Left cardiac atrium (tissue), 4 donors: ENCODE measurements at places on chromosomes 11 and 22. TPM values are rescaled to one million over a fixed set of nuclear protein-coding genes. Genes with fewer than 3 reads are reported as not detected.

The GAL gene
- 0.31 TPM for total RNA-seq

The ASCL2 gene
- total RNA-seq = 0.50 TPM

The RCE1 gene
- total RNA-seq = 8.9 TPM

The OR51B5 gene
- total RNA-seq = not detected

The VSIG10L2 gene
- total RNA-seq = 0.56 TPM

The SLC22A25 gene
- 0.09 TPM for total RNA-seq

The SLC35F2 gene
- total RNA-seq = 5.3 TPM

The EXPH5 gene
- 3.5 TPM for total RNA-seq

The MYEOV gene
- 2.9 TPM for total RNA-seq

The CACNA1I gene
- total RNA-seq = 0.03 TPM

The RGL4 gene
- 0.44 TPM for total RNA-seq

The CNTF gene
- 1.5 TPM for total RNA-seq

The MUC15 gene
- not detected for total RNA-seq

The GLYATL1 gene
- total RNA-seq = not detected

The SYT12 gene
- 0.18 TPM for total RNA-seq
